Colonic mucosa (tissue), 4 donors: ENCODE measurements at places on chromosomes 7 and 10. TPM values are rescaled to one million over a fixed set of nuclear protein-coding genes. Genes with fewer than 3 reads are reported as not detected.

ZP3 gene
- 4.8 TPM for total RNA-seq

CALHM3 gene
- total RNA-seq = not detected

CRPPA gene
- total RNA-seq = 1.9 TPM

FAM25C gene
- not detected for total RNA-seq

SEMA3E gene
- total RNA-seq = 1.2 TPM

SFXN4 gene
- 37.2 TPM for total RNA-seq

MSS51 gene
- 1.4 TPM for total RNA-seq

GRCh38 chr7:27905951-27906350 lies 166.0 kb downstream of the TAX1BP1 start:
- no peak overlapping the region for H3K27ac ChIP-seq
- no peak for DNase-seq
- no peaks in the 10 kb centered on the region for H3K4me1 ChIP-seq
- H3K36me3 ChIP-seq = no peaks in the 10 kb centered on the region
- H3K27me3 ChIP-seq = no peaks in the 10 kb centered on the region

DNA sequence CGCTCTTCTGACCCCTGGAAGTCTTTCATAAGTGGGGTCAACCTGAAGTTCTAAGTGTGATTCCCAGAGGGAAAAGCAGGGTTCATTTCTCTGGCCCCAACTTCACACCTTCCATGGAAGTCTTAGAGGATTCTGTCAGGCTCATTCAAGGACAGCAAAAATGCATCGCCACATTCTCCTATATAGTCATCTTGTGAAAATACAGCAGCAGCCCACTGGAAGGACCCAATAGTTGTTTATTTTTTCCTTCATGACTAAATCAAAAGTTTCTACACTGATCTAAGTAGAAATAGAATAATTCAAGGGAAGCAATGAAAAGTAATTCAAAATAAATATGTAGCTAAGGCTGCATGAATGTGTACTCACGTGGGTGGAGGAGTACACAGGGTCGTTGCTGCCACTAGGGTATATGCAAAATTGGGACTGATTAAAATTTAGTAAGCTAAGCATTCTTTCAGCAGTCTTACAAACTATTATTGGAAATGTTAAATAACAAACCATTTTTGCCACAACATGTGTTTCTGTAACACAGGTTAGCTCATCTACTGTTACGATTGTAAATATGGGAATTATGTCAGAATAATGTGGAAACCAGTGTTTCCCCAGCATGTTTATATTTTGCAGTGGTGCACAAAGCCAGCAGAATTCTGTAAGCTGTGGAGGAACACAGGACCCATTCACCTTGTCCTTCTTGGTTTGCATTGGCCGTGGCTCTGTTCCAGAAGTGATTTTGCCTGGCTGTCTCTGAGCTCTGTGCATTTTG lies 33.5 kb downstream of the EEPD1 start:
- H3K4me1 ChIP-seq = no peaks in the 10 kb centered on the region
- H3K4me3 ChIP-seq = no peak overlapping the region
- no peaks in the 10 kb centered on the region for H3K27me3 ChIP-seq
- no peaks in the 10 kb centered on the region for H3K36me3 ChIP-seq
- DNase-seq = no peak

DNA sequence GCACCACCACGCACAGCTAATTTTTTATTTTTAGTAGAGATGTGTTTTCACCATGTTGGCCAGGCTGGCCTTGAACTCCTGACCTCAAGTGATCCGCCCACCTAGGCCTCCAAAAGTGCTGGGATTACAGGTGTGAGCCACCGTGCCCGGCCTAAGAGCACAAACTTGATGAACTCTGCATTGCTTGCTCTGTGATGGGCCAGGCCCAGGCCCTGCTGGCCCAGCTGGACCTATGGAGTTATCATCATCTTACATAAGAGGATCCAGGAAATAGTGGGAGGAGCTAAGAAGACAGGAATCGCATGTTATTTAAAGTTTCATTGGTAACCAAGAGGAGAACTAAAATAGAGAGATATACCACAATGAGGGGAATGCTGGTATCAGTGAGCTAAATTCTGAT lies 86.9 kb downstream of the DAGLB start:
- H3K4me1 ChIP-seq = no peaks in the 10 kb centered on the region
- no peaks in the 10 kb centered on the region for H3K27me3 ChIP-seq
- no peaks in the 10 kb centered on the region for H3K36me3 ChIP-seq
- no peak for DNase-seq

GRCh38 chr10:47092831-47093230 lies 181.6 kb downstream of the PTPN20 start:
- H3K27me3 ChIP-seq = no peaks in the 10 kb centered on the region
- no peak for DNase-seq
- no peaks in the 10 kb centered on the region for H3K4me1 ChIP-seq
- no peaks in the 10 kb centered on the region for H3K36me3 ChIP-seq
- no peak overlapping the region for H3K4me3 ChIP-seq

GRCh38 chr10:88996927-88997326 lies 6.3 kb downstream of the FAS start:
- no peaks in the 10 kb centered on the region for H3K36me3 ChIP-seq
- DNase-seq = no peak
- no peaks in the 10 kb centered on the region for H3K27me3 ChIP-seq
- no peak overlapping the region for H3K4me3 ChIP-seq
- H3K4me1 ChIP-seq = peaks cover 23% of the 10 kb centered on the region

GRCh38 chr10:2791774-2792443 lies 275.4 kb upstream of the PFKP start:
- DNase-seq = no peak
- H3K4me1 ChIP-seq = no peaks in the 10 kb centered on the region
- no peak overlapping the region for H3K27ac ChIP-seq
- no peaks in the 10 kb centered on the region for H3K36me3 ChIP-seq
- H3K4me3 ChIP-seq = no peak overlapping the region

DNA sequence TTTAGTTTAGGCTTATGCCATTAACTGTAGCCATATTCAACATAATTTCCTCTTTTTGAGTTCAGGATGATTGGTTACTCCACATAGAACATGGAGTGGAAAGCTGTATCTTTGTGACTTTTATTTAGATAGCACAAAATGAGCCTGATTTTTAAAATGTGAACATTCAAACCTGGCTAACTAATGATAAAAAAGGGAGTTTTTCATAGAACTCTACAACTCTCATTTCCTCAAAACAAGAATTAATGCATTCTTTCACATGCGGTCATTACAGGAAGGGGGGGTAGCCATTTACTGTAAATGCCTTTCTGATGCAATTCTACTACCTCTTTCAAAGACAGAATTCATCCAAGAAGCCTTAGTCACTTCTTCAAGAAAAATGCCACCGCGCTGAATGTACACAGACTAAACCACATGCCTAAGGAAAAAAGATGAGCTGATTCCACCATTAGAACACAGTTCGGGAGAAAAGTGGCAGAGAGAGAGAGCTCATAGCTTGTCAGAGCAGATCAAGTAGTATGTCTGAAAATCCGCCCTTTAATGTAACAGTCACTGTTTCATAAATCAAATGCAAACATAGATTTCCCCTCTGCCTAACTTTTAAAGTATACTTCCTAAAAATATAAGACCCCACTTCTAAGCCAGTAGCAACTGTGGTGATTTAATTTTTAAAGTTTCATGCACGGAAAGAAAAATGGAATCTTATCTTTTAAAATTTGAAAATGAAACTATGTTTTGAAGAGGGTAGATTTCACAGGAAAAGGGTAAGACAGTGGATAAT lies 226.4 kb upstream of the KLF14 start:
- H3K4me3 ChIP-seq = peak overlapping the region; percentile 19
- no peaks in the 10 kb centered on the region for H3K4me1 ChIP-seq
- no peaks in the 10 kb centered on the region for H3K27me3 ChIP-seq
- no peak for DNase-seq
- no peaks in the 10 kb centered on the region for H3K36me3 ChIP-seq
- H3K27ac ChIP-seq = peak overlapping the region; percentile 66

GRCh38 chr10:45308707-45309106 lies 6.7 kb downstream of the OR13A1 start:
- no peaks in the 10 kb centered on the region for H3K4me1 ChIP-seq
- no peak overlapping the region for H3K27ac ChIP-seq
- H3K27me3 ChIP-seq = no peaks in the 10 kb centered on the region
- H3K36me3 ChIP-seq = no peaks in the 10 kb centered on the region
- H3K4me3 ChIP-seq = no peak overlapping the region

- no peak for DNase-seq
- H3K27ac ChIP-seq = no peak overlapping the region
- H3K4me1 ChIP-seq = no peaks in the 10 kb centered on the region
- no peak overlapping the region for H3K4me3 ChIP-seq
- no peaks in the 10 kb centered on the region for H3K27me3 ChIP-seq
- no peaks in the 10 kb centered on the region for H3K36me3 ChIP-seq
Measured at GRCh38 chr10:18216482-18216881, 76.3 kb downstream of the CACNB2 start.

GRCh38 chr7:33804140-33804660 lies 101.1 kb upstream of the BMPER start:
- H3K4me1 ChIP-seq = no peaks in the 10 kb centered on the region
- no peaks in the 10 kb centered on the region for H3K27me3 ChIP-seq
- H3K4me3 ChIP-seq = no peak overlapping the region
- H3K27ac ChIP-seq = no peak overlapping the region
- H3K36me3 ChIP-seq = no peaks in the 10 kb centered on the region
- no peak for DNase-seq

DNA sequence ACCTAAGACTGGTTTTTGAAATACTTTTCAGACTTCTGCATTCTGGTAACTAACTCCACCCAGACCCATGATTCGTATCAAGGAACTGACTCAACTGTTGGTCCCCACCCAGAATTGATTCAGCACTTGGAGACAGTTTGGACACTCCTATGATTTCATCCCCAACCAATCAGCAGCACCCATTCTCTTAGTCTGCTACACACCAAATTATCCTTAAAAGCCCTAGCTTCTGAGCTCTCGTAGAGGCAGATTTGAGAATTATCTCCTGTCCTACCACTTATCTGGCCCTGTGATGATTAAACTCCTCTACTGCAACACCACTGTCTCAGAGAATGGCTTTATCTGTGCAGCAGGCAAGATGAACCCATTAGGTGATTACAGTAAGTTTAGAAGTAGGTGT lies 7.7 kb upstream of the GSTO1 start:
- no peak overlapping the region for H3K4me3 ChIP-seq
- DNase-seq = no peak
- H3K4me1 ChIP-seq = no peaks in the 10 kb centered on the region
- H3K27me3 ChIP-seq = no peaks in the 10 kb centered on the region

GRCh38 chr7:107286751-107287621 lies 118.2 kb downstream of the HBP1 start:
- H3K4me3 ChIP-seq = no peak overlapping the region
- H3K4me1 ChIP-seq = no peaks in the 10 kb centered on the region
- no peak overlapping the region for H3K27ac ChIP-seq
- no peaks in the 10 kb centered on the region for H3K27me3 ChIP-seq
- H3K36me3 ChIP-seq = no peaks in the 10 kb centered on the region

GRCh38 chr10:78620985-78621799 lies 447.6 kb upstream of the ZMIZ1 start:
- no peak overlapping the region for H3K4me3 ChIP-seq
- no peaks in the 10 kb centered on the region for H3K27me3 ChIP-seq
- peaks cover 11% of the 10 kb centered on the region for H3K4me1 ChIP-seq
- no peak for DNase-seq
- no peaks in the 10 kb centered on the region for H3K36me3 ChIP-seq

DNA sequence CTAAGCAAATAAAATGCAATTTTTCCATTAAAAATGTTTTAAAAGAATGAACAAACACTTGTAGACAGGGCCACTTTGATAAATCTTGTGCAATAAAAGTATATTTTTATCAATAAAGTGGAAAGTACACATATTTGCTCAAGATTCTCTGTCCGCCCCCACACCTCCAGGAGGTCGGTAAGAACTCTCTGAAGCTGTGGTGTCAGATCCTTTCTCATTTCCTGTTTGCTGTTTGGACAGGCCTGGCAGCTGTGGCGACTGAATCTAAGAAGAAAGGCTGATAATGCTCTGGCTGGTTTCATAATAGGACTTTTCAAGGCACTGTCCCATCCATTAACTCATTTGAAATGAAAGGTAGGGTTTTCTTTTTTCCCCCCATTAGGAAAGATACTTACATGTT lies 15.3 kb upstream of the ASB4 start:
- no peaks in the 10 kb centered on the region for H3K27me3 ChIP-seq
- H3K4me3 ChIP-seq = no peak overlapping the region
- no peaks in the 10 kb centered on the region for H3K36me3 ChIP-seq
- no peak overlapping the region for H3K27ac ChIP-seq
- peak; percentile 19 for DNase-seq
- no peaks in the 10 kb centered on the region for H3K4me1 ChIP-seq

DNA sequence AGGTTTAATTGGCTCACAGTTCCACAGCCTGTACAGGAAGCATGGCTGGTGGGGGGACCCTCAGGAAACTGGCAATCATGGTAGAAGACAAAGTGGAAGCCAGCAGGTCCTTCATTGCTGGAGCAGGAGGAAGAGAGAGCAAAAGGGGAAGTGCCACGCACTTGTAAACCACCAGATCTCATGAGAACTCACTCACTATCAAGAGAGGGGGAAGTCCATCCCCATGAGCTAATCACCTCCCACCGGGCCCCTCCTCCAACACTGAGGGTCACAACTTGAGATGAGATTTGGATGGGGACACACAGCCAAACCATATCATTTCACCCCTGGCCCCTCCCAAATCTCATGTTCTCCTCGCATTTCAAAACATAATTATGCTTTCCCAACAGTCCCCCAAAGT lies 171.9 kb upstream of the CACNA2D1 start:
- H3K4me1 ChIP-seq = no peaks in the 10 kb centered on the region
- H3K27me3 ChIP-seq = no peaks in the 10 kb centered on the region
- no peak for DNase-seq
- no peak overlapping the region for H3K4me3 ChIP-seq
- H3K36me3 ChIP-seq = no peaks in the 10 kb centered on the region
- no peak overlapping the region for H3K27ac ChIP-seq

DNA sequence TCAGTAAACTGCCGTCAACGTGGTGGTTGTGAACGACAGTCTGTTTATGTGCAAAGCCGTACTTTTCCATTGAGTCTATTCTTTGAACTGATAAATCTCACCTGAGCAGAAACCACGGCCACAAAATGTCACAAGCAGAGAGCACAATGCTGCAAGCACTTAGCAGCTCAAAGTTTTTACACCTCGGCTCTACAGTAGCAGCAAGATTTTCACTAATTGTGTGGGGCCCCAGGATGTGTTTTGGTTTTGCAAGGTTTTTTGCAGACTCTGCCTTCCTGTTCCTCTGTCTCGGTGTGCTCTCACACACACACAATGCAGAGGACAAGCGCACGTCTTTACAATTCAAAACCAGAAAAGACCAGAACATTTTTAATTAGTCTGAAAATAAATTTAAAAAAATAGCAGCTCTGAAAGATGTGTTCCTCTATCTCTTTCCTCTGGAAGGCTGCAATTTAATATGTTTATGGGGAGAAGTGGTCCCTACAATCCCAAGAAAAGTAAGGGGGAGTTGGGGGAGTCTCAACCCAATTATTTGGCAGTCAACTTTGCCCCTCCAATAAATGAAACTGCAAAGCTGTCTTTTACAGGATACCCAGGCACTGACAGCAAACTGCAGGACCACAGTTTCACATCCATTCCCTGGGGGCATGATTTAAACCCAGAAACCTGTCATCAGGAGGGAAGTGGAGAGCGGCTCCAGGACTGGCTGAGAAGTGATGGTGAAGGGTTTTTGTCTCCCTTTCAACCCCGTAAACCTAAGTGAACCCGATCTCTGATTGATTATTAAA lies 73.8 kb upstream of the SFMBT2 start:
- DNase-seq = peak; percentile 23
- H3K36me3 ChIP-seq = no peaks in the 10 kb centered on the region
- H3K4me3 ChIP-seq = no peak overlapping the region
- H3K27me3 ChIP-seq = no peaks in the 10 kb centered on the region
